Ovary (tissue), 10 donors: ENCODE measurements at places on chromosomes 4 and X. TPM values are rescaled to one million over a fixed set of nuclear protein-coding genes. Genes with fewer than 3 reads are reported as not detected.

The SSX2B gene
- not detected for polyA plus RNA-seq

The CFP gene
- 1.7 TPM for polyA plus RNA-seq

GRCh38 chr4:55730280-55730931, 89.2 kb upstream of the EXOC1L start:
- no peaks in the 10 kb centered on the region for H3K4me1 ChIP-seq
- DNase-seq, result no peak
- no peaks in the 10 kb centered on the region for H3K27me3 ChIP-seq
- H3K27ac ChIP-seq, result no peak overlapping the region
- no peak overlapping the region for H3K4me3 ChIP-seq

The FMR1NB gene
- not detected for polyA plus RNA-seq

- no peak overlapping the region for H3K27ac ChIP-seq
- no peaks in the 10 kb centered on the region for H3K27me3 ChIP-seq
- no peaks in the 10 kb centered on the region for H3K36me3 ChIP-seq
- H3K4me3 ChIP-seq, result no peak overlapping the region
- no peak for DNase-seq
- H3K4me1 ChIP-seq, result no peaks in the 10 kb centered on the region
Observed at GRCh38 chr4:138645289-138645688, 370.3 kb upstream of the NOCT start.

The NWD2 gene
- polyA plus RNA-seq, result not detected

DNA sequence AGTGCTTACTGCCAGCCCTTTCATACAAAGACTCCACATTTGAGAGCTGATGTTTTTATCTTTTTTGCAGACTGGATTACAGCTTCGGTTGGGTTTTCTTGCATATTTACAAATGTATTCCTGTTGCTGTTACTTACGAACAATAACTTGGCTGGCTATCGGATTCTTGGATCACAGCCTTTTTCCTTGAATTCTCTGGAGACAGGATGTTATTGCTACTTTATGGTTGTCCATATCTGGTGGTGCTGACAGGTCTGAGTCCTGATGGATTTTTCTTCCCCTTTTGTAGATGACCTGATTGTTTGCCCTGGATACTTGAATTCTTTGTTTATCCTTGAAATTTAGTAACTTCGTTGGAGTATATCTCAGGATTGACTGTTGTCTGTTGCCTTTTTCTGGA, 77.7 kb downstream of the PDK3 start:
- no peaks in the 10 kb centered on the region for H3K36me3 ChIP-seq
- H3K4me1 ChIP-seq, result peaks cover 2% of the 10 kb centered on the region
- H3K27ac ChIP-seq, result no peak overlapping the region
- H3K27me3 ChIP-seq, result no peaks in the 10 kb centered on the region
- DNase-seq, result no peak

The CSAG1 gene
- not detected for polyA plus RNA-seq

GRCh38 chrX:133401536-133401935, 13.8 kb downstream of the GPC4 start:
- no peak overlapping the region for H3K4me3 ChIP-seq
- H3K27me3 ChIP-seq, result no peaks in the 10 kb centered on the region
- no peak for DNase-seq
- H3K27ac ChIP-seq, result peak overlapping the region; percentile 30
- H3K36me3 ChIP-seq, result no peaks in the 10 kb centered on the region

- H3K27me3 ChIP-seq, result no peaks in the 10 kb centered on the region
- DNase-seq, result peak; percentile 52
- H3K27ac ChIP-seq, result peak within 1 kb of the TSS; percentile 31
- no peaks in the 10 kb centered on the region for H3K36me3 ChIP-seq
- H3K4me1 ChIP-seq, result peaks cover 8% of the 10 kb centered on the region
Observed at GRCh38 chr4:122921971-122922876, at the start of gene NUDT6. TSS of gene NUDT6 (minus strand) at chr4:122922597. CDS start at chr4:122922572, 25 bp downstream.

- peaks cover 2% of the 10 kb centered on the region for H3K4me1 ChIP-seq
- DNase-seq, result no peak
- no peaks in the 10 kb centered on the region for H3K27me3 ChIP-seq
- H3K4me3 ChIP-seq, result no peak overlapping the region
Observed at GRCh38 chrX:69025802-69026301, 139.4 kb downstream of the PJA1 start.

GRCh38 chr4:86557526-86557925, 36.6 kb upstream of the PTPN13 start:
- DNase-seq, result no peak
- H3K4me3 ChIP-seq, result no peak overlapping the region
- no peak overlapping the region for H3K27ac ChIP-seq
- H3K4me1 ChIP-seq, result no peaks in the 10 kb centered on the region

The NONO gene
- 516 TPM for polyA plus RNA-seq

DNA sequence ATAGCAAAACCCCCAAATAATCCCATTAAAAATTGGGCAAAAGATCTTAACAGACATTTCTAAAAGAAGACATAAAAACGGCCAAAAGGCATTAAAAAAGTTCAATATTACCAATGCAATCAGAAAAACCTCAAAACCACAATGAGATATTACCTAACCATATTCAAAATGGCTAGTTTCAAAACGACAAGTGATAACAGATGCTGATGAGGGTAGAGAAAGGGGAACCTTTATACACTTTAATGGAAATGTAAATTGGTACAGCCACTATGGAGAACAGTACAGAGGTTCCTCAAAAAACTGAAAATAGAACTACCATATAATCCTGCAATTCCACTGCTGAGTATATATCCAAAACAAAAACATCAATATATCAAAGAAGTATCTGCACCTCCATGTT, 6.2 kb downstream of the AADAT start:
- no peaks in the 10 kb centered on the region for H3K27me3 ChIP-seq
- H3K36me3 ChIP-seq, result no peaks in the 10 kb centered on the region
- no peak for DNase-seq
- H3K27ac ChIP-seq, result no peak overlapping the region
- no peaks in the 10 kb centered on the region for H3K4me1 ChIP-seq
- H3K4me3 ChIP-seq, result no peak overlapping the region

- H3K4me1 ChIP-seq, result peaks cover 4% of the 10 kb centered on the region
- no peak overlapping the region for H3K4me3 ChIP-seq
- H3K27me3 ChIP-seq, result no peaks in the 10 kb centered on the region
- no peak for DNase-seq
Observed at GRCh38 chr4:38805530-38806145, 1.0 kb upstream of the TLR1 start.

DNA sequence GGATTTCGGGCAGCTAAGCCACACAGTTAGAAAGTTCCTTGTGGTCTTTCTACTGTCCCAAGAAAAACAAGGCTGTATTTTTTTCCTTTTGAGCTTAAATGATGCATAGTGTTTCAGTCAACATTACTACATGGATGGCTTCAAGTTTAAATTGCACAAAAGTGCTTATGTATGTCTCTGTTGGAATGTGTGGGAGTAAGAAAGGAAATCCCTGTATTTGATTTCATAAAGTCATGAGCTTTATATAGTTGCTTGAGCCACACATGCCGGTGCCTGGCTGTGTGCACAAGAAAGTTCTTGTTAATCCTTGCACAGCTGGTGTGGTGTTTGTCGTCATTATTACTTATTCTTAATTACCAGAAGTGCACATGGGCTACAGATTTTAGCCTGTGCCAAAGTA, 262.2 kb downstream of the ARHGAP10 start:
- DNase-seq, result no peak
- no peaks in the 10 kb centered on the region for H3K36me3 ChIP-seq
- H3K27ac ChIP-seq, result no peak overlapping the region
- H3K4me3 ChIP-seq, result no peak overlapping the region

GRCh38 chr4:87011340-87012034, 76.7 kb downstream of the AFF1 start:
- no peak overlapping the region for H3K4me3 ChIP-seq
- no peaks in the 10 kb centered on the region for H3K36me3 ChIP-seq
- H3K27ac ChIP-seq, result no peak overlapping the region
- DNase-seq, result no peak

DNA sequence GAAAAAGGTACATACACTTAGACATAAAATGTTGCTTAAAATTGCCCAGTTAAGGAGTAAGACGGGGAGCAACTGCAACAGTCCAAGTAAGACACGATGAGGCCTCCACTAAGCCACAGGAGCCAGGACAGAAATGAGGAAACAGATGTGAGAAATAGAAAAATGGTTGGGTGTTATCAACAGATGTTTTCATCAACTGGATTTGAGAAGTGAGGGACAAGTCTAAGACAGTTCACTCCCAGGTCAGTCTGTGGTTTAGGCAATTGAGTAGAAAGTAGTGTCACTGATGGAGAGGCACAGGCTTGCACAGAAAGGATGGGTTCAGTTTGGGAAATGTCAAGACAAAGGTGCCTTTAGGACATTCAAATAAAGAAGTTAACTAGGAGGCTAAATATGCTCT, 23.5 kb upstream of the PHF8 start:
- no peak overlapping the region for H3K4me3 ChIP-seq
- no peaks in the 10 kb centered on the region for H3K27me3 ChIP-seq
- no peaks in the 10 kb centered on the region for H3K4me1 ChIP-seq
- DNase-seq, result no peak
- no peak overlapping the region for H3K27ac ChIP-seq

- no peak overlapping the region for H3K27ac ChIP-seq
- no peak for DNase-seq
- H3K4me3 ChIP-seq, result no peak overlapping the region
- no peaks in the 10 kb centered on the region for H3K36me3 ChIP-seq
- H3K4me1 ChIP-seq, result no peaks in the 10 kb centered on the region
Observed at GRCh38 chr4:112318239-112319142, 21.3 kb downstream of the ALPK1 start.

DNA sequence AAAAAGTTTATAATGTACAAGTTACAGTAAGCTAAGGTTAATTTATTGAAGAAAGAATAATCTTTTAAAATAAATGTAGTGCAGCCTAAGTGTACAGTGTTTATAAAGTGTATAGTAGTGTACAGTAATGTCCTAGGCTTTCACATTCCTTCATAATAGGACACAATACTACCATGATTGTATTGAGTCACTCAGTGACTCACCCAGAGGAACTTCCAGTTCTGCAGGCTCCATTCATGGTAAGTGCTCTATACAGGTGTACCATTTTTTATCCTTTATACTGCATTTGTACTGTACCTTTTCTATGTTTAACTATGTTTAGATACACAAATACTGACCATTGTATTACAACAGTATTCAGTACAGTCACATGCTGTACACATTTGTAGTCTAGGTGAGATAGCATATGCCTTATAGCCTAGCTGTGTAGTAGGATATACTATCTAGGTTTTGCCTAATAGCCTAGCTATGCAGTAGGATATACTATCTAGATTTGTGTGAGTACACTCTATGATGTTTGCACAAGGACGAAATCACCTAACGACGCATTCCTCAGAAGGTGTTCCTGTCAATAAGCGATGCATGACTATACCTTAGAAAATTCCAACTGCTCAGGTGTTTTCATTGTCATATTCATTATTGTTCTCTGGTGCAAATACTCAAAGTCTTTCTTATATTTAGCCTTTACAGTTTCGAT, 5.5 kb upstream of the TMEM255A start:
- H3K36me3 ChIP-seq, result no peaks in the 10 kb centered on the region
- no peaks in the 10 kb centered on the region for H3K27me3 ChIP-seq
- no peak overlapping the region for H3K4me3 ChIP-seq
- no peak overlapping the region for H3K27ac ChIP-seq

DNA sequence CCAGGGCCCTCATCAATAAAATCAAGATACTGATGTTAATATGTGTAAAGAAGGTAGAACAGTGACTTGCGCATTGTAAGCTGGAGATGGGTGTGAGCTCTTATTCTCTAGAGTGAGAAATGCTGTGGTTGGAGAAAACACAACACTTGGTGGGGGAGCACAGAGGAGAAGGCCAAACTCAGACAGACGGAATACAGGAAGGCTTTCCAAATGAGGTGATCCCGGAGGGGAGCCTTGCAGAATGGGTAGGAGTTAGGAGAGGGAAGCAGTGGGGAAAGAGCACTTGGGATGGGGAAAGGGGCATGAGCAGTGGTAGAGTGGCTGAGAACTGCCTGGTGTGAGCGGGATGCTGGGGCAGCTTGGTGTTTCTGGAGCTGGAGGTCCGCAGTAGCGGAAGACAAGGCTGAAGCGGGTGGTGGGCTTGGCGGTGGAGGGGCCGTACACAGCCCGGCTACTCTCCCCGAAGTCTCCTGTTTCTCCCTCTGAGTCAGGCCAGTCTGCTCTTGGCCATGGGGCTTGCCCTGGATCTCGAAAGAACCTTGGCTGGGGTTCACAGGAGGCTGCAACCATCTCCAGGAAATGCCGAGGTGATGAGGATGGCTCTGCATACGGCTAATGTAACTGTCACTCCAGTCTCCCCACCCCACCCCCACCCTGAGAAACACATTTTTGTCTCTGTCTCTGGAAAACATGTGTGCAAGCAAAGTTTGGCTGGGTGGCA, 11.3 kb upstream of the PLAC1 start:
- H3K4me3 ChIP-seq, result no peak overlapping the region
- H3K4me1 ChIP-seq, result peaks cover 6% of the 10 kb centered on the region
- peak; percentile 33 for DNase-seq
- no peak overlapping the region for H3K27ac ChIP-seq
